ENCODE measurements at places on chromosomes 1 and 21.

DNA sequence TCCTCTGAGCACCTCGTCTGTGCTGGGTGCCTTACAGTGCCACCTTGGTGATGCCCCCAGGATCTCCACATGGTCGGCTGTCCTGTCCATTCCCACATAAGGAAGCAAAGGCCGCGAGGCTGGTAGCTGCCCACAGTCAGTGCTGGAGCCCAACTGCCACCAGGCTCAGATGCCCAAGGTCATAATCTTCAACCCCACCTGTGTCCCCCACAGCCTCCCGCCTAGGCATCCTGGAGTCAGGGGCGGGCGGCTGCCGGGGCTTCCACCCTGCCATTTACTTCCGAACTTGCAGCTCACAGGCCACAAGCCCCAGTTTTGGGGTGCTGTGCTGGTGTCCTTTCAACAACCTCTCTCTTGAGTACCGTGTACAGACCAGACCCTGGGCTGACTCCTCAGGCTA, 126.3 kb downstream of the CASZ1 start:
- no peak for DNase-seq

GRCh38 chr21:42145569-42146272, 73.2 kb upstream of the ABCG1 start:
- DNase-seq = peak; percentile 54

DNA sequence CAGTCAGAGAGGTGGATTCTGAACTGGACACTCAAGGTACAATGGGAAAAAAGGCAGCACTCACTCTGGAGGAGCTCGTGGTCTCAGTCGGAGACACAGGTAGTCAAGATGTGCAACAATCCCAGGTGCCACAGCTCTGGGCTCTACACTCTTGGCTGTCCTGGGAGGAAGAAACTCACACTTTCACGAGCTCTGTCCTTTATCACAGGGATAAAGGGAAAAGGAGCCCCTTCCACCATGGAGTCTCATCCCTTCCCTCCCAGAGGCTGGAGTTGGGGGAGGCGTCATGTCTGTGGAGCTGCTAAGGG, 20.3 kb downstream of the CDK18 start:
- no peak for DNase-seq

DNA sequence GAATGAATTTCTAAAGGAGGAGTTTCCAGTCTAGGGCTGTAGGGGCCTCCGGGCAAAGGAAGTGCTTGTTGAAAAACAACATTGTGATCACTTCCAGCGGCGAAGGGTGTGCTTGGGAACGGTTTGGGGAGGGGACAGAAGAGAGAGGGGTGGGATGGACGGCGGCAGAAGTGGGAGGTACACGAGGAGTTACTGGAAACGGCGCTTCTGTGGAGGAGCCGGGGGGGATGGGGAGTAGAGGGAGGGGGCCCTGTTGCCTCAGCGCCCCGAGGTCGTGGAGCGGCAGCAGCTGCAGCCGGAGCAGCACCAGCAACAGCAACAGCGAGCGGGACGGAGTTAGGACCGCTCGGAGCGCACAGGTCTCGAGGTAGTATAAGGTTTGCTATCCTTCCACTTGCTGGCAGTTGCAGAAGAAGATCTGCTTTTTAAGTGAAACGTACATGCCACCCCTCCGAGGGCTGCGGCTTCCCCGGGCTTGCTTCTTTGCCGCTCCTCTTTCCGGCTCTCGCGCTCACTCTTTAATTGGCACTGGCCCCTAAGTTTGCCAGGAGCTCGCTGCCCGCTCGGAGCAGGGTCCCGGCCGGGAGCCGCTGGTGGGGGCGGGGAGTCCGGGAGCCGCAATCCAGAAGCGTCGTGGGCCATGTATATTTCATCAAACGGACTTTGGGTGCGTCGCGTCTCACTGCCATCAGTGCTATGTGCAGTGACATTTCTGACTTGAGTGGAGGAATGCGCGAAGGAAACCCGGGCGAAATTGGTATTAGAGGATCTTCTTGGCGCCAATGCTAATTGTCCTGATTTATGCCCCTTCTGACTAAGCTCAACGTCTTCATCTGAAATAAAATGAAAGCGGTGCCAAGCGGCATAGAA, 771 bp upstream of the NTNG1 start:
- DNase-seq = peak; percentile 89

GRCh38 chr1:21098186-21098915, 78.3 kb downstream of the EIF4G3 start:
- DNase-seq = no peak

- DNase-seq = peak; percentile 94
These were observed 228.2 kb upstream of the USP24 start for GRCh38 chr1:55443175-55443915.

DNA sequence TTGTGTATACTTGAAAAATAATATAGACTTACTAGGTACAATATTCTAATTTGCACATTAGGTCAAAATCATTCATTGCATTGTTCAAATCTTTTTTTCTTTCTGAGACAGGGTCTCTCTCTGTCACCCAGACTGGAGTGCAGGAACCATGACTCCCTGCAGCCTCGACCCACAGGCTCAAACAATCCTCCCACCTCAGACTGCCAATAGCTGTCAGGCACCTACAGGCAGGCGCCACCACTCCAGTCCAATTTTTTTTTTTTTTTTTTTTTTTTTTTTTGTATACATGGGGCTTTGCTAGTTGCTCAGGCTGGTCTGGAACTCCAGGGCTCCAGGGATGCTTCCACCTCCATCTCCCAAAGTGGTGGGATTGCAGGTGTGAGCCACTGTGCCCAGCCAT, 656.9 kb downstream of the KCNT2 start:
- no peak for DNase-seq

DNA sequence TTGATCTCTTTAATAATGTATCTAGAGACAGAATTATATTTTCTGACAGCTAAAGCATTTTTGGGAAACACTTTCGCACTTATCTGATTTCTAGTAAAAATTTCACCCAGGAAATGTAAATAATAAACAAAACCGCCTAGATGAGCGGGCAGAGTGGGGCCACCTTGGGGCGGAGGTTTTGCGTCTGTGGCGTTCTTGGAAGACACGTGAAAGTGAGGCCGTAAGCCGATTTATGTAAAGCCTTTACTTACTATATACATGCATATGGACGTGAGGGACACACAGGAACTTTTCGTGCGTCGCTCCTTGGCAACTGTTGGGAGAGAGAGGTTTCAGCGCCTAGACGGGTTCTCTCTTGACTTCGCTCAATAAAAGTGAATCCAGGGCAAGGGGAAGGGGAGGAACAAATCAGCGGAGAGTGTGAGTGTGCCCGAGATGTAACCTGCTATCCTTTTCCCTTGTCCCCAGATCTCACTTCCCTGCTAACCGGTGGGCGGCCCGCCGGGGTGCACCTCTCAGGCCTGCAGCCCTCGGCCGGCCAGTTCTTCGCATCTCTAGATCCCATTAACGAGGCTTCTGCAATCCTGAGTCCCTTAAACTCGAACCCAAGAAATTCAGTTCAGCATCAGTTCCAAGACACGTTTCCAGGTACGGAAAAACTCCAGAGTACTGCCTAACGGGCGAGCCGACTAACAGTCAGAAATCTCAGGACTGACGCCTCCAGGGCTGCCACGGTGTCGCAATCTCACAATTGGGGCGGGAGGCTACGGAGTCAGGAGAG, 1.7 kb downstream of the HLX start:
- DNase-seq = no peak

DNA sequence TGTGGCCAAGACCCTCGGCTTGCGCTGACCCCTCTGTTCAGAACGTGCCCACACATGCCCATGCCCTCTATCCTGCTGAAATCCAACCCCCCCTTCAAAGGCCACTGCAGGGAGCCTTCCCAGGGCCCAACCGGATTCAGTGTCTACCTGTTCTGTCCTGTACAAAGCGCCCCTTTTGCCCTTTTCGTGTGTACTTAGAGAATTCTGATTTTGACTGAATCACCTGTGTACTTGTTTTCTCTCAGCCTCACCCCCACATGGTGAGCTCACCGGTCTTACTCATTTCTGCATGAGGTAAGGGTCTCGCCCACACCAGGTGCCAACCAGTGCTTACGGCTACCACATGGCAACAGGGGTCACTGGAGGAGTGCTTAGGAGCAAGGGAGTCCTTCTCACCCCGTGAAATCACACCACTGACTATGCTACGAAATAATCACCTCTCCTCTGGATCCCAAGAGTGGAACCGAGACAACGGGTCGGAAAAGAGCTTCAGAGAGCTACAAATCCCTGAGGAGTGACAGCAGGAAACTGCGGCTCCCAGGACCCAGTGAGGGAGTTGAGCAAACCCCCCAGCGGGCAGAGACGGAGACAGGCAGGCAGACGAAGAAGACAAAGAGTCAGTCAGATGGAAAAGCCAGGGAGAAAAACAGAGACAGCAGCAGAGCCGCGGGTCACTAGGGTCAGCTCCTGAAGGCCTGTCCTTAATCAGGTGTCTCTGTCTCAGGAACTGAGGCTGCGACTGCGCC, 2.1 kb upstream of the S100A2 start:
- peak; percentile 63 for DNase-seq

DNA sequence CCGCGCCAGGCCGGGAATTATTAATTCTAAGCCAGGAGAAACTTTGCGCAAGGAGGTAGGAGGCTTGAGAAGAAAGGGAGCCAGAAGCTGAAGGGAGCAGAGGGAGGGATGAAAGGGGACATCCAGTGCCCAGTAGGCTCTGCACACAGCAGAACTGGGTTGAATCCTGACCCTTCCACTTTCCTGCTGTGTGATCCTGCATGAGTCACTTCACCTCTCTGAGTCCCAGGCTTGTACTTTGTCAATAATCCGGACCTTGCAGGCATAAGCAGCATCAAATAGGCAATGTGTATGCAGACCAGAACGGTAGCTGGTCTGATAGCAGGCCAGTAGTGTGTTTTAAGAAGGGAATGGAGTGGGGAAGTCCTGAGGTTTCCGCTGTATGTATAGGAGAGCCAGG, 25.5 kb upstream of the EPB41 start:
- DNase-seq = no peak

DNA sequence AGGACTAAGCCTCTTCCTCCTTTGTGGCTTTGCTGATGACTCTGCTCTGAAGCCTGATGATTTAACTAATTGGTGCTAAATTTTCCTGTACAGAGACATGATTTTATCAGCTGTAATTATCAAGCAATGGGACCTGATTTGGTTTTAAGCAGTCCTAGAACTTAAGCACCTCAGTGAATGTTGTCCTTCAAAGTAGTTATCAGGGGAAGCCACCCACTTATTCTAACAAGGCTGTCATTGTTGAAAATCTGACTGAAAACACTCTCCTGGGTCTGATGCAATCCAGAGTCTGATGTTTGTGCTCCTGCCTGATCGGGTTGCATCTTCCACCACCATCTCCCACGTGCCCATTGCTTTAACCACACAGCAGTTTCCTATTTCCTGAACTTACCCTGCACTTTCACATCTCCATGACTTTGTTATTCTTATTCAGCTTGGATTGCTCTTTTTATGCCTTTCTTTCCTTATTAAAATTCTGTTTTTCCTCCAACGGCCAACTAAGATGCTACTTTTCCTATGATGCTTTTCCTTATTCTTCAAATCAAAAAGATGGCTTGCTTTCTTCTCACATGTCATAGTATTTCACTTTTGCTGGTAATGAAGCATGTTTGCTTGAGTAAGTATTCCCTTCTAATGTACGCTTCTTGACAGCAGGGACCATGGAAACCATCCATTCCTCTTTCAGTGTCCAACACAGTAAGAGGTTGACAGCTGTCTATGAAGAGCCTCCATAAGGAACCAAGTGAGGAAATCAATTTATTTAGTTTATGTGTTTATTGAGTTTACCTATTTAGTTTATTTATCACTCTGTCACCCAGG, 55.0 kb downstream of the S1PR1 start:
- DNase-seq = no peak

DNA sequence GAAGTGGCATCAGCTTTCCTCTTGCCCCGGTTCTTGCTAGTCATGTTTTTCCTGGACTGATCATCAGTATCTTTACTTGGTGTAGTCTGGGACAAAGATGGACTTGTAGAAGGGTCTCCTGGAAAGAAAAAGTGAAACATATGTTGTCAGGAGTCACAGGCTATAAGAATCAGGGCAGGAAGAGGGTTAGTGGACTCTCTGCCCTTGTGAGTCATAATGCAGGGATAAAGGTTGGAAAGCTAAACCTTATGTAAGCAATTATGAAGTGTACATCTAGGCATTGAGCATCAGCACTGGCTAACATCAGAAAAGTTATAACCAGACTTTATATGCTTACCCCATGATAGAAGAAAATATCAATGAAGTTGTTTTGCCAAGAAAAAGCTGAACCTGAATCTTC, 51.2 kb downstream of the XKR8 start:
- no peak for DNase-seq

DNA sequence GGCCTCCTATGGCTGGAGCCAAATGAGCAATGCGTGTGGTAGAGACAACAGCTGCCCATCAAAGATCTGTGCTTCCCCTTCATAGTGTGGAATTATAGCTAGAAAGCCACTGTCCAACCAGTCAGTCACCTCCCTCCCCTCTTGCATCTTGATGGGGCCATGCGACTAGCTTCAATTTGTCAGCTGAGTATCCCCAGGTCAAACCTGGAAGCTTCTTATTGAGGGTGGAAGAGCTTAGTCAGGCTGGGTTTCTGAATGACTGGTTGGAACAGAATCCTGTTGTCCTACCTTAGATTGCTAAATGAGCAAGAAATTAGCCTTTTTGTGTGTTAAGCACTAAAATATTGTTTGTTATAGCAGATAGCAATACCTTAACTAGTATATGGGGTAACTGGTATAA, 625.4 kb downstream of the PTPRC start:
- DNase-seq = no peak

- DNase-seq = no peak
These were observed 144.4 kb upstream of the ETS2 start for GRCh38 chr21:38661197-38661871.

- DNase-seq = no peak
These were observed 2.3 kb downstream of the COQ8A start for GRCh38 chr1:226942392-226942791.

DNA sequence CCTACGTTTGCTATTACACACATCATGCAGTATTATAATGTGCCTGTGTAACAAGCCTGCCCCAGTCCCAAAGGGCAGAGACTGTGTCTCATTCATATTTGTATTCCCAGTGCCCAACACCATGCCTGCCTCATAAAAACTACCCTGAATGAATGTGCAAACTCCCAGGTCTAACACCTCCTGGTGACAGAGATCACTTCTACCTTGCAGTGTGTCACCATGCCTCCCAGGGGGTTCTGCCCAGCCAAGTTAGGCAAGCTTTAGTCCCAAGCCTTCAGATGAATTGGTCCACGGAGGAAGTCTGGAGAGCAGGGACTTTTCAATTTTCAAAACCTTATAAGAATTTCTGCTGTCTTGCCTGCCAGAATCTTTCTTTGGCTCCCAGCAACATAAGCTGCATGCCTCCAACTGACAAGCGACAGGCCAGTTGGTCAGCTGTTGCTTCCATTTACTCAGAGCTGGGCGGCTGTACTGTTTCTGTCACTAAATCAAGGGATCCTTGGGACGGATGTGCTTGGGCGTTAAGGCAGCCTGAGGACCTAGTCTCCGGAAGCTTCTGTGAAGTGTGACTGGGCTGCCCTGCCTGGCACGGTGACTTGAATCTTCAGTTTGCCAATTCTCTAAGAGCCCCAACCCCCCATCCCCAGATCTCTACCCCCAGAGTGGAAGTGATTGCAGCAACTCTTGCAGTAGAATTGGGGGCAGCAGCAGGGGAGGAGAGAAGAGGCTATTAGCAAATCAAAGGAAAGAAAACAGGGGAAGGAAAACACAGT, 1.2 kb downstream of the RXRG start:
- DNase-seq = no peak

GRCh38 chr21:33969581-33969980, 54.0 kb upstream of the ATP5PO start:
- DNase-seq = no peak

GRCh38 chr1:71804140-71804539, 478.2 kb downstream of the NEGR1 start:
- peak; percentile 80 for DNase-seq

All from NCI-H446 (cell line).